NCI-H69 (cell line): ENCODE measurements at places on chromosomes 7 and 10.

- DNase-seq: no peak
Measured at GRCh38 chr7:2201128-2201527, 31.6 kb downstream of the MAD1L1 start.

DNA sequence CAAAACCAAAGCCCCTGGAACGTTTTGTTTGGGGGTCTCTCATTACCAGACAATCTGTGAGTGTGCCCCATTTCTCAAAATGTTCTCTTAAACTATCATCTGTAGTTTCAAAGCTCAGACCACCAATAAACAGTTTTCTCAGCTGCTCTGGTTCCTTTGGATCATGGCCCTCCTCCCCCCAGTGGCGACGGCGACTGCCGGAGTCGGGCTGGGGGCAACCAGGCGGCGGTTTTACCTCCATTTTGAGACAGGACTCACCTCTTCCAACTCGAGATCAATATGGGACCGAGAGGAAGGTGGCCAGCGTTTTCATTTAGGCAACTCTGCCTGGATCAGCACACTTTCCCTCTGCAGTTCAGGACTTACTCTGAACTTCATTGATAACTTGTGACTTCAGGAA is 141.5 kb upstream of the ZNF32 start:
- no peak for DNase-seq

GRCh38 chr10:49096890-49097445 is 18.4 kb downstream of the VSTM4 start:
- peak; percentile 35 for DNase-seq

DNA sequence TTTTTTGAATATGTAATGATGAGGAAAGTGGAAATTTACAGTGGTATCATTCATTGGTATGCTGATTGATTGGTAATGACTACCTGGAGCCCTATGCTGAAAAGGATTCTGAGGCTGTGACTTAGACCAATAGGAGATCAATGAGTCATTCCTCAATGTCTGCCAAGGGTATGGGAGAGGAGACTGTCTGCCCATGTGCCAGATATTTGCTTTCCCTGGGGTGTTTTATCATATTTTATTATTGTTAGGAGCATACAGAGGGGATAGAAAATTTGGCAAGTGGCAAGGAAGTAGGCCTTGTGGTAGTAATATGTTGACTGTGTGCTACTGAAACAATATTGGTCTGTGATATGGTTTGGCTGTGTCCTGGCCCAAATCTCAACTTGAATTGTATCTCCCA is 54.8 kb downstream of the ASAH2B start:
- no peak for DNase-seq

GRCh38 chr7:17447728-17448478 is 149.5 kb downstream of the AHR start:
- DNase-seq: no peak

DNA sequence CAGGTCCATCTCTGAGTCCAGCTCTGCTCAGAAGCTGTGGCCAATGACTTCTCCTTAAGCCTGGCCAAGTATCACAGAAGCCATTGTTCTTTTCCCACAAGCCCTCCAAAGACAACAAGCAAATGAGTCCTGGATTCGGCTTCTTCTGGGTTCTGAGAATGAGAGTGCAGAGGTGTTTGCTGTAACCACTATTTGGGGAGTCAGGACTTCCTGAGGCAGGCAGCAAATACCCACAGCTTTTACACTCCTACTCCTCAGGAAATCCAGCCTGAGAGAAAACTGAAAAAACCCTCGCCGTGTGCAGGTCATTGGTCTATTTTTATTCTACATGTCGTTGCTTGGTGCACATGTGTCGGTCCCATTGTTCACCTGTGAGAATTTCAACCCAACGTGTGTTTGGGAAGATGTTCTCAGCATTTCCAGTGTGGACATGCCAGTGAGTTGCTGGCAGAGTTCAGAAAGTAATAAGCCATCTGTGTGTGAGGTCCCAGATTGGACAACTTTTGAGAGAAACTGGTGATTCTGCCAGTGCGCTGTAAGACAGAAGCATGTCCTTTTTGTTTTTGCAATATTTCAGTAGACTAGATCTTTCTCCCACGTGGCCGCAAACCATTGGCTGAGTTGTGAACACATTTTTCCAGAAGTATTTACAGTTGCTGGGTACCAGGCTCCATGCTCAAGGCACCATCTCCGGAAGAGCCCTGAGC is 121.6 kb upstream of the LYZL2 start:
- no peak for DNase-seq

- DNase-seq: no peak
Measured at GRCh38 chr7:112635742-112636141, 154.5 kb downstream of the TMEM168 start.

- peak; percentile 88 for DNase-seq
Measured at GRCh38 chr10:103548581-103549348, 55.3 kb downstream of the NEURL1 start.

DNA sequence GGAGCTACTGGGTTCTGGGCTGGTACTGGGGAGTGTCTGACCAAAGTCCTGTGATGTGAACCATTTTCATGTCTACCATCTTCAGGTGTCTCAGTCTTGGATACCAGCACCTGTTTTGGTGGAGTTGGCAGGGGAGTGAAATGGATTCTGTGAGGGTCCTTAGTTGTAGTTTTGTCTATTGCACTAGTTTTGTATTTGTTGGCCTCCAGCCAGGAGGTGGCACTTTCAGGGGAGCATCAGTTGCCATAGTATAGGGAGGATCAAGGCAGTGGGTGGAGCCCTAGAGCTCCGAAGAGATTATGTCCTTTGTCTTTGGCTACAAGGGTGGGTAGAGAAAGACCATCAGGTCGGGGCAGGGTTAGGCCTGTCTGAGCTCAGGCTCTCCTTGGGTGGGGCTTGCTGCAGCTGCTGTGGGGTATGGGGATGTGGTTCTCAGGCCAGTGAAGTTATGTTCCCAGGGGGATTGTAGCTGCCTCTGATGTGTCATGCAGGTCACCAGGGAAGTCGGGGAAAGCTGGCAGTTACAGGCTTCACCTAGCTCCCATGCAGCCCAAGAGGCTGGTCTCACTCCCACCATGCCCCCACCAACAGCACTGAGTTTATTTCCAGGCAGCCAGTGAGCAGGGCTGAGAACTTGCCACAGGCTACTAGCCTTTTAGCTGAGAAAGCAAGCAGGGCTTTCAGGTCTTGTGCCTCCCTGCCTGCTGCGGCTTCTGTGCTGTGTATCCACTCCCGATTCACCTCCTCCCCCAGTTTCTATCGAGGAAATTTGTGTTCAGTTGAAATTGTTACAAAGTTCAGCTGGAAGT is 153.1 kb downstream of the ZNF365 start:
- no peak for DNase-seq

DNA sequence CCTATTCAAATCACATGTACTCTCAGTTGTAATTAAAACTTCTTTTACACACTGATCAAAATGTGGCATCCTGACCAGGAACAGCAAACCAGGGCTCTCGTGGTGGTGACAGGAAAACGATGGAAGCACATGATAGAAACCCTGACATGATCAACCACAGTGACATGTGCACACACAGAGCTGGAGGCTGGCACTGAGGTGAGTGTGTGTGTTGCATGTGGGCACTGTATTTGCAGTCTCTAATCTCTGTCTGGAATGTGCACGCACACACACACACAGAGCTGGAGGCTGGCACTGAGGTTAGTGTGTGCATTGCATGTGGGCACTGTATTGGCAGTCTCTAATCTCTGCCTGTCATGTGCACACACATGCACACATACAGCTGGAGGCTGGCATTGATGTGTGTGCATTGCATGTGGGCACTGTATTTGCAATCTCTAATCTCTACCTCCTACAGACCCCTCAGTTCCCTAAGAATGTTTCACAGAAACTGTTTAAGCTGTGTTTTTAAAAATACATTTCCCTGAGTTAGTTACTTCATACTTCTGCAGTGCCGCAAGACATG is 406.9 kb downstream of the SFMBT2 start:
- no peak for DNase-seq

DNA sequence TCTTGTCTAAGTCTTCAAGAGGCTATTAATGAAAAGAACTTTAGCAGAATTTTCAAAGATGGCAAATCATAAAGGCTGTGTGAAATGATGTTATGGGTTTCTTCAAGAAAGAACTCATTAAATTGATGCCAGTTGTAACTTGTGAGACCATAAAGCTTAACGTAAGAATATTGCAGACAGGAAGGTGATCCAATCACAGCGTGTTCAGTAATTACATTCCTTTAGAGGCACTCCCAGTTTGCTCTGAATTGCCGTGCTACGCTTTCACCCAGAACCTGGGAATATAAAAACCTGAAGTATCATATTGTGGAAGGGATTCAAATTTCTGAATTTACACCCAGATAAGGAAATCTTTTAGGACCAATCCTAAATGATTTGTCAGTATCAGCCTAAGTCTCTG is 64.1 kb upstream of the ITGB1 start:
- no peak for DNase-seq

GRCh38 chr10:3783682-3784432 is 1.2 kb downstream of the KLF6 start:
- DNase-seq: peak; percentile 95

GRCh38 chr10:6034371-6034770 is 27.8 kb downstream of the IL2RA start:
- DNase-seq: no peak

DNA sequence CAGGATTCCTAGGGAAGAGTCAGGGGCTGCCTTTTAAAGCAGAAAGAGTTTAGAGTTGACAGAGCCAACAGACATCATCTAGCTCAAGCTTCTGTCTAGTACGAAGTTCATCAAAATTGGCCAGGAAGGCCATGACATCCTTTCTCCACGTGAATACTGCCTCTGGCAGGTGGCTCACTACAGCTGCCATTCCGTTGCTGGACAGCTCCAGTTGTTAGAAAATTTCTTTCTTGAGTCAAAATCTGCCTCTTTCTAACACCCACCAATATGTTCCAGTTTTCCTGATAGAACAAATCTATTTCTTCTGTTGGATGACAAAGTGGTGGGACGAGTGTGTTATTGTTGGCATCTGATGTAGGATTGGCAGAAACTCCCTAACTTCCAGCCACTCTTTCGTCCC is 154.9 kb downstream of the ADRA2A start:
- no peak for DNase-seq

DNA sequence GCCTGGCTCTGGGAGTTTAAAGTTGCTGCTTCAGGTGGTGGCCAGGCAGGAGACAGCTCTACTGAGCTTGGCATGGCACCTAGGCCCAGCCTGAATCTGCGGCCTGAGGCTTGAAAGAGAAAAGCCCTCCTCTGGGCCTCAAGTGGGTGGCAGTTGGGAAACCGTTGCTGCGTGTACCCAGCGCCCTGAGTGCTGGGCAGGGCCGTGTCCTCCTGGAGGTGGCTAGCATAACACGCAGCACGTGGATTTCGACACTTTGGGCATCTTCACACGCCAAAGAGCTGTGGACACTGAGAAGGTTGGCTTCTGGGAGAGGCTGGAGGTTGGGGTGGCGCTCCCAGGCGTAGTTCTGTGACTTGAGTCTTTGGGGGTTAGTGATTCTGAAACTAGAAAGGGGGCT is 2.5 kb downstream of the ZNF316 start:
- no peak for DNase-seq
